ENCODE measurements at places on chromosomes 2 and 18. TPM values are rescaled to one million over a fixed set of nuclear protein-coding genes. Genes with fewer than 3 reads are reported as not detected.
A peak's percentile ranks its signal among the peaks of the same experiment; 100 is the strongest.

FOXI3 gene
- not detected for total RNA-seq

REG3A gene
- total RNA-seq = not detected

- peak; percentile 20 for DNase-seq
Observed at GRCh38 chr2:239881561-239882320, 143.4 kb downstream of the NDUFA10 start.

- DNase-seq = no peak
Observed at GRCh38 chr2:2117923-2118322, 213.2 kb downstream of the MYT1L start.

DNA sequence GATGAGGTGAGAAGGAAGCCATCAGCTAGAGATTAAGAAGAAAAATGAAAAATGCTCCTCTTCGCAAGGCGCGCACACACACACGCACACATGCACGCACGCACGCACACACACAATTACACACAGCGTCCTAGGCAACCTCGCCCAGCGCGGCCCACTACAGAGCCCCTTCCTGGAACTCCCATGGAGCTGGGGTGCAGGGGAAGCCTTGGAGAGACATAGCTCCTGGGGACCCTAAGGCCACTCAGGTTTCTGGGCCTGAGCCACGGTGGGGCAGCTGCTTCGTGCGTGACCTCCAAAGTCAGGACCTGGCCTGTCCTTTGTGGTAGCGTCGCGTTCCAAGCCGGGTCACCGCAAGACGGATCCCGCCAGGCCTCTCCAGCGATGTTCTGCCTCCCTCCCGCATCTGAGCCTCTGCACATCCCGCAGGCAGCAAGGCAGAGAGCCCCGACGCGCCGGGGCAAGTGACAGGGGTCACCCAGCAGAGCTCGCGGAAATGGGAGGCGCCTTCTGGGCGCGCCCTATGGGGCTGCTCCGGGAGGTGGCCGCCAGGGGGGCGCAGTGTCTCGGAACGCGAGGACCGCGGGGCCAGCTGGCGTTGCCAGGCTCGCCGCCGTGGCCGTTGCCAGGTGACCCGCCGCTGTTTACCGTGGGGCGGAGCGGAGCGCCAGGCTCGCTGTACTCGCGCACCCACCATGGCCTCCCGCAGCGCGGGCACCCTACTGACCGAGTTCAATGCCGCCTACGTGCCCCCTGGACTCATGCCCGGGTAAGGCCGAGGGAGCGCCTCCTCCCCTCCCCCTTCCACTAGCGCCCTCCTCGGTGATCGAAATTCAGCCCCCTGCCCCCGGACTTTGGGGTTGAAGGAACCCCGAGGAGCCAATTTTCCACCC lies 79.0 kb downstream of the CIB4 start:
- no peak for DNase-seq

- DNase-seq = no peak
Observed at GRCh38 chr18:4455113-4455811, at the start of gene DLGAP1. Gene DLGAP1, minus strand, starts transcription at chr18:4455307.

- DNase-seq = peak; percentile 45
Observed at GRCh38 chr18:9876867-9877654, 8.7 kb upstream of the TXNDC2 start.
